ENCODE measurements at places on chromosomes 2 and 18.

DNA sequence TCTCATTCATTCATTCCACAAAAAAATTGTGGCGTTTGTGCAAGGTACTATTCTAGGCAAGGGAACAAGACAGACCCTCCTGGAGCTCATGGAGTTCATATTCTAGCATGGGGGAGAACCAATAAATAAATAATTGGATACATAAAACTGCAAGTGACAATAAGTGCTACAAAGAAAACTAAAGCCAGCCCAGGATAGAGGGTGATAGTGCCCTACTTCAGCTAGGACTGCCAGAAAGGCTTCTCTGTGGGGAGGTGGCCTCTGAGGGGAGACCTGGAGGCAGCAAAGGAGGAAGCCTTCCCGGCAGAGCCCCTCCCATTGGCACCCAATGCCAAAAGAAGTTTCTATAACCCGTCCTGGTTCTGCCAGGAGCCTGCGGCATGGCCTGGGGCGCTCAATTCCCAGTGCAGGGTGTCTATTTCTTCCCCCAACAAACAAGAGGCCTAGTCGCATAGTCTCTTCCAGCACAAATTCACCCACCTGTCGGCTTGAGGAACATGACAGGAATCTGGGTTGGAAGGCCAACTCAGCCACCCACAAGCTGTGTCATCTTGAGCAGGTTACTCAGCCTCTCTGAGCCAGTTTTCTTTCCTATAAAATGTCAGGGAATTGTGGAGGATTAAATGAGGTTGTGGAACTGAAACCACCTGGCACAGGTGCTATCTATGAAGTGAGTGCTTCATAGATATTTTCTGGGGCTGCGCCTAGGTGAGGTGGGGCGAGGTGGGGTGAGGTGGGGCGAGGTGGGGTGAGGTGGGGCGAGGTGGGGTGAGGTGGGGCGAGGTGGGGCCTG lies 94.3 kb downstream of the ZFP36L2 start:
- DNase-seq = no peak

- DNase-seq = no peak
Measured at GRCh38 chr2:238570926-238571325, 144.2 kb downstream of the ASB1 start.

DNA sequence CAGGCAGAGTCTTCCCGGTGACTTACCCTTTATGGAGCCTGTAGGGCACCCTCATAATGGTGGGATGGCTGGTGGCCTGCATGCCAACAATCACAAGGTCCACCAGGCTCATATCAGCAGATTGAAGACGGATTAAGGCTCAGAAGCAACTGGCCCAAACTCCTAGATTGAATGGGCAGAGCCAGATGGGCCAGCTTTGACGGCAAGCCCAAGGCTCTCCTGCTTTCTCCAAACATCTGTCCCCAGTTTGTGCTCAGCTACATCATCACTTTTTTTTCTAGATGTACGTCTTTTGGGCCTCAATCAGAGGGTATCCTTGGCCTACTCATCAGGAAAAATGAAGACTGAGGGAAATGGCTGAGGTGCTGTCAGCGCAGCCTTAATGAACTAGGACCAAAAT lies 114.6 kb downstream of the VIT start:
- no peak for DNase-seq

DNA sequence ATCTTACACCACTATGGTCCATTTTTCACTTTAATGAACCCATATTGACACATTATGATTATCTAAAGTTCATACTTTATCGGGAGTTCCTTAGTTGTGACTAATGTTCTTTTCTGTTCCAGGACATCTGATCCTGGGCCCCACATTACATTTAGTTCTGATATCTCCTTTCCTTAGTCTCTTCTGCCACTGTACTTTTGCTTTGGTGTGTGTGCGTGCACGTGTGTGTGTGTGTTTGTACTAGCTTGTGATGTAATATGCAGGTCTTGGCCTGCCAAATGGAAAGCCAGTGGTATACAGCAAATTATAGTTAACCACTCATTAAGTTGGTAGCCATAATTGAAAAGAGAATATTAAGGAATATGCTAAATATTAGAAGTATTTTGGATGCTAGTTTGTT lies 88.0 kb downstream of the CDC42EP3 start:
- no peak for DNase-seq

DNA sequence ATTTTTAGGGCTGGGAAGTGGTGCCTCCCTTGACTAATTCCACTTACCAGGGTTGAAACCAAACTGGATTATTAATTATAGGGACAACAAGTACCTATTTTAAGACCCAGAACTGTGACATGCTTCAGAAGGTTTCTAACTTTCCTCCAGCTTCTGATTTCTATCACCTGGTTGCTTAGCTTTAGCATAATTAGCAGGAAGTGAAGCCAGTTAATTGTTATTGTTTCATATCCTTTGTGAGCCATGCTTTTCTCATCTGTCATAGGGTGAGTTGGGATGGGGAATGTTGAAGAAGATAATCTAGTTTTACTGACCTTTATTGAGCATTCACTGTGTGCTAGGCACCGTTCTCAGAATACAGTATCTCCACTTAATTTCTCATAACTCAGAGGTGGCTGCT lies 3.2 kb downstream of the YPEL5 start:
- no peak for DNase-seq

GRCh38 chr18:37243741-37244140 lies 321.9 kb downstream of the CELF4 start:
- no peak for DNase-seq

Data from SIG-M5 (cell line).